RWPE1 (cell line): ENCODE measurements at places on chromosomes 3 and 15.

DNA sequence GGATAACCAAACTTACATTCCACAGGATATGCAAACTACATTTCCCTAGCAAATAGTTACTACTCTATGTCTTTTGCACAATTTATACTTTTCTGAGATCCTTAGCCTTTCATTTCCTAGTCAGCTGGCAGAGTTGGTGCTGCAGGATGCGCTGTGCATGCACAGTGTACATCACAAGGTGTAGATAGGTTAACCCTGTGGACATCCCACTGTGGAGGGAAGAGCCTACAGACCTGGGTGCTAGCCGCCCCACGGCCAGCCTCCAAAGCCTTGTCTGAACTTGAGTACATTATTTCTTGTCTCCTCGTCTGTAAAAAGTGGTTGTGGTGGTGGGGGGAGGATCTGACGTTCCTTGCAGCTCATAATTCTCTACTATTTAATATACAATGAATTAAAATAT is 3.5 kb downstream of the TNFSF10 start:
- no peak for DNase-seq

GRCh38 chr3:18097989-18098388 is 327.1 kb downstream of the SATB1 start:
- DNase-seq: no peak

- no peak for DNase-seq
Measured at GRCh38 chr3:4019501-4019900, 220.3 kb downstream of the LRRN1 start.

DNA sequence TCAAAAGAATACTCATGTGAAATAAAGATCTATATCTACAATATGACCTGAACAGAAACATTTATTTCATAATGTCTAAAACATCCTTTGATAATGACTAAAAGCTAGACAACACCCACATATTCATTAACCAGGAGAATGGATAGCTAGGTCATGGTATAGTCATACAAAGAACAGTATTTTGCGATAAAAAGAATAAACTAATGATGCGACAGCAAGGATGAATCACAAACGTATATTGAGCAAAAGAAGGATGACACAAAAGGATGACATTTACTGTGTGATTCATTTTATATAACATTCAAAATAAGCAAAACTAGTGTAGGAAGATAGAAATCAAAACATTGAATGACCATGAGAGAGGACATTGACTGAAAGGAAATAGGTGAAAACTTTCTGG is 1233.1 kb downstream of the OTOL1 start:
- DNase-seq: no peak

DNA sequence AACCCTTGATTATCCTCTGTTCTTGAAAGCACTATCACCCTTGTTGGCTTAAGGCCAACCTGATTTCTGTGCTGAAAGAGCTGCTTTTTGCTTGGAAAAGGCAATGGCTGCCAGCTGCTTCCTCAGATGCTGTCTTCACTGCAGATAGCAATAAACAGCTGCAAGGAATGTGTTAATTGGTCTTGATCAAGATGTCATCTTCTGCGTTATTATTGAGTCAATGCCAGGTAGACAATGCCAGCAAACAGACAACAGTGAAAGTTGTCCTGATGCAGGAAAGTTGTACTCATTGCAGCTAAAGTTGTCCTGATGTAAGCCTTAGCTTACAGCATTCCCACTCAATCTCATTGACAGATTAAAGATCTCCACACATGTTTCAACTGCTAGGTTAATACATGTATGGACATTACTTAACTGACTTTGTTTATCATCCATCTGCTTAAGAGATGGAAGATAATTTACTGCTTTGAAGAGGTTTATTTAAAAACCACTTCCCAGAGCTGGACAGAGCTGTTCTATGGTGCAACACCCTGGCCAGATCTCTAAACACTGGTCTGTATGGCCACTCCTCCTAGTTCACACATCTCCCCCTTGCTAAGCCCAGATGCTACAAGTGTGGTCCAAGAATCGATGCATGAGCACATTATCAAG is 251.0 kb upstream of the MCTP2 start:
- no peak for DNase-seq
